ENCODE measurements at places on chromosomes 4 and X.

DNA sequence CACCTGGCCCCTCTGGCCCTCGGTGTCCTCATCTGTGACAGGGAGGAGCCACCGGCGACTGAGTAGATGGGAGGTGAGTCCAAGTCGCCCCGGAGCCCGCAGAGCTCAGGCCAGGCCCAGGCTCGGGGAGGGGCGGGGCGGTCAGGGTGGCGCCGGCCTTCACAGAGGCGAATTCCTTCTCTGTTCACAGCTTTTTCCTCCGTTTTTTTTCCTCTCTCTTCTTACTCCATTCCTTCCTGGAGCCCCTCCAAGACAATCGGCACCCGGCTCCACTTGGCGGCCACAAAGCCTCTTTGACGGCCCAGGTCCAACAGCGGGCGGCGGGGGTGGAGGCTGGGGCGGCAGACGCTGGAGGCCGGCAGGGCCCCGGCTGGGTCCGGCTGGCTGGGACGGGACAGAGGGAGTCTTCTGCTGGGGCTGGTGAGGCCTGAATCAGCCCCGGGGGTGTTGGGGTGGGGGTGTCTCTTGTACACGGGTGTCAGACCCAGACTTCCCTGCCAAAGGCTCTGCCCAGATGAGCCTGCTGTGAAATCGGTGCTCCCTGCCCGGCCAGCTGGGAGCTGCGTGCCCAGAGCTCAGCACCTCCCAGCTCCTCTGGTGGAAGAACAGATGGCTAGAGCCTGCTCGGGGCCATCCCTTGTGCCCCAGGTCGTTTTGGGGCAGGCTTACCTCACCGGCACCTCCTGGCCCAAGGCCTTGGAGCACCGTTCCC lies 22.6 kb downstream of the FGFRL1 start:
- no peak for DNase-seq

DNA sequence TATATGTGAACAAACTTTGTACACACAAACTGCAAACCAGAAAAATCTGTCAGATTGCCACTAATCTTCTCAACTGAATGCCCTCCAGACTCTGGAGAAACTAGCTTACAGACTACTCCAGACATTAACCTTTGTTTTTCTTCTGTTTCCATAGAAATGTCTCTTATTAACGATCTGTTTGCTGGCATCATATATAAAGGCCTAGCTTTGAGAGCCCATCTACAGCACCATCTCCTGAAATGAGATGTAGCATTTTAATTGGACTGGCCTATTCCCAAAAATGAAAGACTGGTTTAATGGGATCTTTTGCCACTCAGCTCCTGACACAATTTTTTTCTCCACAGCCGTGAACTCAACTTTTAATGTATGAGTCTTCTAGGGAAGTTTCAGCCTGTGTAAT lies 266.0 kb upstream of the IL1RAPL1 start:
- no peak for DNase-seq

DNA sequence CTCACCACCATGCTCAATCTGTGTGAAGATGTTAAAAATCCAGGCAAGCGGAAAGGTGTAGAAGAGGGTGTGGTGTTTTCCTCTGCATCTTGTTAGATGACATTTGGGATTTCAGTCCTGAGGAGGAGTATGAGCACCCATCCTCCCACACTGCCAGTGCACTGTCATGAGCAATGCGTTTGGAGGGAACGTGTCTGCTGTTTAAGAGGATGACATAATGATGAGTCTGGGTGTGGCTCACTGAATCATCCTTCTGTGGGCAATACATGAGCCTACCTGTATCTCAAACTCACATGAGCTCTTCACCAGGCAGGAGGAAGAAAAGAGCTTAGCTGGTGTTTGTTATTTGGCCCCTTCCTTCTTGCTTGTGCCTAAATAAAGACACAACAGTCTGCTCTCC lies 67.9 kb upstream of the ARX start:
- DNase-seq = peak; percentile 80

- DNase-seq = no peak
Observed at GRCh38 chr4:109041463-109042360, 260.7 kb downstream of the COL25A1 start.

GRCh38 chr4:20166544-20166943 lies 85.2 kb upstream of the SLIT2 start:
- no peak for DNase-seq

Data from mammary epithelial cell (primary cell).